ENCODE measurements at places on chromosomes 5 and 9.
A peak's percentile ranks its signal among the peaks of the same experiment; 100 is the strongest.

GRCh38 chr9:79973627-79974026 lies 401.9 kb downstream of the TLE4 start:
- no peak overlapping the region for H3K27ac ChIP-seq
- no peaks in the 10 kb centered on the region for H3K36me3 ChIP-seq
- DNase-seq, result no peak
- no peaks in the 10 kb centered on the region for H3K27me3 ChIP-seq

- H3K27me3 ChIP-seq, result no peaks in the 10 kb centered on the region
- H3K4me3 ChIP-seq, result no peak overlapping the region
- H3K36me3 ChIP-seq, result no peaks in the 10 kb centered on the region
- no peak for DNase-seq
- no peaks in the 10 kb centered on the region for H3K4me1 ChIP-seq
These were observed 18.6 kb downstream of the C9orf72 start for GRCh38 chr9:27554712-27555111.

GRCh38 chr5:153779836-153780235 lies 258.9 kb downstream of the FAM114A2 start:
- no peaks in the 10 kb centered on the region for H3K36me3 ChIP-seq
- H3K27me3 ChIP-seq, result no peaks in the 10 kb centered on the region
- peaks cover 2% of the 10 kb centered on the region for H3K4me1 ChIP-seq
- no peak overlapping the region for H3K4me3 ChIP-seq
- DNase-seq, result no peak

DNA sequence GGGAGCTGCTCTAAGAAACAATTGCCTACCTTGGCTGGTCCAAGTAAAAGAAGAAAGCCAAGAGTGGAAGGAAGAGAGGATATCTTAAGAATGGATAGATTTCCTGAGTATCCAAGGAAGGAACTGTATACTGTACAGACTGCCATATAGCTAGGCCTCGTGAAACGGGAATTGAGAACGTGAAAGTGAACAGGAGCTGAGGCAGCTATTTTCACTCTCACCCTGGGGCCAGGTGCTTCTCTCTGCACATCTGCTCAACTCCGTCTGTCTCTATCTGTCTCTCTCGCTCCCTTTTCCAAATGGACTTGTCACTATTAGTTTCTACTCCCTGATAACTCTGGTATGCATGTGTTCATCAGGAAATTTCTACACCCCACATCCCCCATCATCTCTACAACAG lies 35.9 kb upstream of the TESK1 start:
- no peak overlapping the region for H3K4me3 ChIP-seq
- H3K4me1 ChIP-seq, result peaks cover 2% of the 10 kb centered on the region
- peaks cover 6% of the 10 kb centered on the region for H3K36me3 ChIP-seq
- no peak for DNase-seq
- H3K27ac ChIP-seq, result no peak overlapping the region
- no peaks in the 10 kb centered on the region for H3K27me3 ChIP-seq

- peaks cover 23% of the 10 kb centered on the region for H3K4me1 ChIP-seq
- peaks cover 67% of the 10 kb centered on the region for H3K27me3 ChIP-seq
- peak overlapping the region; percentile 59 for H3K4me3 ChIP-seq
- H3K27ac ChIP-seq, result no peak overlapping the region
These were observed 146.3 kb downstream of the ERCC6L2 start for GRCh38 chr9:96021551-96022444.

GRCh38 chr5:14557203-14557770 lies 24.3 kb upstream of the OTULINL start:
- H3K4me1 ChIP-seq, result no peaks in the 10 kb centered on the region
- peak; percentile 36 for DNase-seq
- no peaks in the 10 kb centered on the region for H3K36me3 ChIP-seq

DNA sequence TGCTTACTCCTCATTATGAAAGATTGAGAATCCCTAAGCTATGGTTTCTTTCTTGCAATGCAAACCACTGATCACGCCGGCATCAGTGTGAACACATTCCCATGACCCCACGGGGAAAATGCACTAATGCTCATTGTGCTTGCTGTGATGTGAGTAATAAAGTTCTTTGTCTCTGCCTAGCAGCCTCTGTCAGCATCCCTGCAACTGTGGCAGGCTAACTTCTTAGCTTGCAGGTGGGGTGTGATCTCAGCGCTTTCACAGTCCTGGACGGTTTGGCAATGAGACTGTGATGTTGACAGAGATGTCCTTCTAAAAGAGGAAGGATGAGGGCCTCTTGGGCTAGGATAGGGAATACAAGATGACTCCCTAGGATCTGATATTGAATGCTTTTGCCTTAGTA lies 1218.7 kb downstream of the EFNA5 start:
- no peak overlapping the region for H3K4me3 ChIP-seq
- DNase-seq, result peak; percentile 44
- H3K27ac ChIP-seq, result no peak overlapping the region
- no peaks in the 10 kb centered on the region for H3K27me3 ChIP-seq
- no peaks in the 10 kb centered on the region for H3K4me1 ChIP-seq
- no peaks in the 10 kb centered on the region for H3K36me3 ChIP-seq

GRCh38 chr9:111431684-111432083 lies 52.5 kb downstream of the ECPAS start:
- H3K4me3 ChIP-seq, result no peak overlapping the region
- peaks cover 85% of the 10 kb centered on the region for H3K36me3 ChIP-seq
- no peaks in the 10 kb centered on the region for H3K27me3 ChIP-seq
- peak; percentile 31 for DNase-seq
- no peak overlapping the region for H3K27ac ChIP-seq

DNA sequence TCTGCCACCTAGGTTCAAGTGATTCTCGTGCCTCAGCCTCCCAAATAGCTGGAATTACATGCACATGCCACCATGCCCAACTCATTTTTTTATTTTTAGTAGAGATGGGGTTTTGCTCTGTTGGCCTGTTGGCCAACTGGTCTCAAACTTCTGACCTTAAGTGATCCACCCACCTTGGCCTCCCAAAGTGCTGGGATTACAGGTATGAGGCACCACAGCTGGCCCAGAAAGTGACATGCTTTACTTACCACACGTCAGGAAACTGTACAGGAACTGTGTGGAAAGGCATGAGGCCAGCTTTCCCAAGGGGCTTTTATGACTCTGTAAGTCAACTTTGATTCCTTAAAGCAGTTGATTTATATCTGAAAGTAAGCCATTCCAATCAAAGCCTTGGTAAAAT lies 25.0 kb downstream of the DNAJB5 start:
- H3K4me1 ChIP-seq, result no peaks in the 10 kb centered on the region
- no peaks in the 10 kb centered on the region for H3K27me3 ChIP-seq
- H3K36me3 ChIP-seq, result peaks cover 67% of the 10 kb centered on the region
- no peak overlapping the region for H3K27ac ChIP-seq
- no peak for DNase-seq

DNA sequence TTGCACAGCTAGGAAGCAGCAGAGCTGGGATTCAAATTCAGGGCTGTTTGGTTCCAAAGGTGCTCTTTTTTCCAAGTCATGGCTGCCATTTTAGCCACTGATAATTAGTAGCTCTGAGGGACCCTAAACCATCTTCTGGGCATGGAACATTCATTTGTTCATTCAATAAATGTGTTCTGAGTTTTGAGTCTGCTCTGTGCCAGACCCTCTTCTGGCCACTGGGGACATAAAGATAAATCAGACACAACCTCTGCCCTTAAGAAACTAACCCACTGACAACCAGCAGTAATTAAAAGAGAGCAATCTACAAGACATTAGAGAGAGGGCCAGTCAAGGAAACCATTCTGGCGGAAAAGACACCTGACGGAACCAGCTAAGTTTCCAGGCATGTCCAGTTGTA lies 2.0 kb upstream of the CPEB4 start:
- no peaks in the 10 kb centered on the region for H3K27me3 ChIP-seq
- DNase-seq, result no peak
- no peak overlapping the region for H3K27ac ChIP-seq
- peaks cover 4% of the 10 kb centered on the region for H3K4me1 ChIP-seq

DNA sequence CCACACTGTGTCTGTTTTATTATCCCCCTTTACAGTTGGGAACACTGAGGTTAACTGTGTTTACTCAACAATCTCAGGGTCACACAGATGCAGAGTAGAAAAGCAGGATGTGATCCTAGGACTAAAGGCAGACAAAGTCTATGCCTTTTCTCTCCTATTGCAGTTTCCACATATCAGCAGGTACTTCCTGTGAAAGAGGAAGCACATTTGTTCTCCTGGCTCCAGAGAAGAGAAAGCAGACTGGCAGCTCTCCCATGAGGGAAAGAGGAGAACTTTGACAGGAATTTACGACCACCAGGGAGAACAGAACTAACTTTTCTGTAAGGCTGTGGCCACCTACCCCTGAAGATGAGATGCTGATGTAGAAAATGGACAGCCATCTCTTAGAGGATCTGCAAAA lies 84.2 kb upstream of the TNC start:
- no peaks in the 10 kb centered on the region for H3K27me3 ChIP-seq
- H3K4me3 ChIP-seq, result no peak overlapping the region
- H3K27ac ChIP-seq, result no peak overlapping the region
- peaks cover 3% of the 10 kb centered on the region for H3K4me1 ChIP-seq

DNA sequence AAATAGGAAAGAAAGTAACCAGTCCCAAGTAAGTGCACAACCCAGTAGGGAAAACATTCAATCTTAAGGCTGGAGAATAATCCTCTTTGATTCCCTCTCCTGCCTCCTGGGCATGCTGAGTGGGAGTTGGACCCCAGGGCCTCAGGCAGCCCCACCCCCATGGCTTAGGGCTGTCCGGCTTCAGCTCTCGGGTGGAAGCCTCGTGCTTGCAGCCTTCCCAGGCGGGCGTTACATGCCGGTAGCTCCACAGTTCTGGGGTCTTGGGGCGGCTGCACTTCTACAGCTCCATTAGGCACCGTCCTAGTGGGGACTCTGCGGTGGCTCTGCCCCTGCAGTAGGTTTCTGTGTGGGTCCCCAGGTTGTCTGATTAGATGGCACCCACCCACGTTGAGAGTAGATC lies 10.1 kb downstream of the GLIPR2 start:
- no peaks in the 10 kb centered on the region for H3K27me3 ChIP-seq
- no peak overlapping the region for H3K4me3 ChIP-seq
- DNase-seq, result no peak
- peaks cover 31% of the 10 kb centered on the region for H3K4me1 ChIP-seq

DNA sequence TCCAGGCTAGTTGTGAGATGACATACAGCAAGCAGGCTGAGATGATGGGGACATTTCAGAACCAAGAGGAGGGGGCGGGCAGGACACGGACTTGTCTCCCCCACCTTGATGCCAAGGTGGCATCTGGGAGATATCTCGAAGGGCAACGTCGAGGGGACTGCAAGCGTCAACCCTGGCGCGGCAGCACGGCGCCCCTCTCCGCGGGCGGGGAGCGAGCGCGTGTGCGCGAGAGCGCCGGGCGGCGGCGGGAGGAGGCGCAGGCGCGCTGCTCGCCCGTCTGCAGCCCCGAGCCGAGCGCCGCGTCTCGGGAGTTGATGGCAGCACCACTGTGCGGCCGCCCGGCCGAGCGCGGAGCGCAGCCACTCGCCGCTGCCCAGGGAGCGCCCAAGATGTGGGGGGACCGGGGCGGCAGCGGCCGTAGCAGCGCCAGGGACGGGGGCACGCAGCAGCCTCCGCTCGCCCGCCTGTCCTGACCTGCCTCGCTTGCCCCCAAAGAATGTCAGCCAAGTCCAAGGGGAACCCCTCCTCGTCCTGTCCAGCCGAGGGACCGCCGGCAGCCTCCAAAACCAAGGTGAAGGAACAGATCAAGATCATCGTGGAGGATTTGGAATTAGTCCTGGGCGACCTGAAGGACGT lies at the start of gene PRR16:
PRR16 (plus strand) TSS at position 310 of the 636 bp plus-strand sequence.
- no peaks in the 10 kb centered on the region for H3K27me3 ChIP-seq
- H3K27ac ChIP-seq, result peak within 1 kb of the TSS; percentile 4
- no peaks in the 10 kb centered on the region for H3K36me3 ChIP-seq

DNA sequence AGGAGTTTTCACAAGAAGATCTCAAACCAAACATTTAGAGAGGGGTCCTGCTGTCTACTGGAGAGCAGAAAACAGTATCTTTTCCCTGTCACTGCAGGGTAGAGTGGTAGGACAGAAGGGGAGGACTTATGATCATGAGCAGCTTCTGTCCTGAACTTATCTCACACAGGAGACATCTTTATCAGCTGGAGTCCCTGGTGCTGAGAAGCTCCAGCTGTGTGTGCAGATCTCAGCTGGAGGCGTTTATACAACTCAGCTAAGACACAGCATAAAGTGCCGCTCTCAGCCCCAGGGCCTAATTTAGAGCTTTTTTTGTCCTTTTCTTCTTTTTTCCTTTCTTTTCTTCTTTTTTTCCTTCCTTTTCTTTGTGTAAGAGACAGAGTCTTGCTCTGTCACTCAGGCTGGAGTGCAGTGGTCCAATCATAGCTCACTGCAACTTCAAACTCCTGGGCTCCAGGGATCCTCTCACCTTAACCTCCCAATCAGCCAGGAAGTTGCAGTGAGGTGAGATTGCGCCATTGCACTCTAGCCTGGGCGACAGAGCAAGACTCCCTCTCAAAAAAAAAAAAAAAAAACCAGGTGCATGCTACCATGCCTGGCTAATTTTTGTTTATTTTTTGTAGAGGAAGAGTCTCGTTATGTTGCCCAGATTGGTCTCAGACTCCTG lies 31.9 kb downstream of the CCDC125 start:
- no peaks in the 10 kb centered on the region for H3K27me3 ChIP-seq
- H3K4me1 ChIP-seq, result no peaks in the 10 kb centered on the region
- DNase-seq, result no peak
- H3K4me3 ChIP-seq, result no peak overlapping the region
- no peak overlapping the region for H3K27ac ChIP-seq

DNA sequence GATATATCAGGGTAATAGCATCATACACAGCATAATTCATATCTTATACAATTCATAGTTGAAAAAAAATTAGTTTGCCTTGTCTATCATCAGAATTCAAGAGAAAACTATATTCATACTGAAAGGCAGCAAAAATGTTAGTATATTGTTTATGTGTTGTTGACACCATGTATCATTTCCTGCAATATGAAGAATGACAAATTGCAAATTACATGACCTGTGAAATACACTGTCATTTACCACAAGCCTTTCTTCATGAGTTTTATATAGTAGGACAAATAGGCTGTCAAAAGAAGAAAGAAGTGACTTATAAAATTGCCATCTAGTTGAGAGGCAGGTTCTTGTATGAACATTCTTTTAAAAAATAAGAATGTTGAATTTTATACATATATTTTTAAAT lies 1136.3 kb upstream of the CDH9 start:
- no peak overlapping the region for H3K27ac ChIP-seq
- no peak for DNase-seq
- no peaks in the 10 kb centered on the region for H3K27me3 ChIP-seq
- H3K36me3 ChIP-seq, result no peaks in the 10 kb centered on the region

GRCh38 chr9:31854187-31854586 lies 530.3 kb upstream of the ACO1 start:
- DNase-seq, result no peak
- no peaks in the 10 kb centered on the region for H3K27me3 ChIP-seq
- no peaks in the 10 kb centered on the region for H3K4me1 ChIP-seq

GRCh38 chr9:126057121-126057825 lies 269.4 kb upstream of the MVB12B start:
- peaks cover 38% of the 10 kb centered on the region for H3K27me3 ChIP-seq
- peaks cover 5% of the 10 kb centered on the region for H3K4me1 ChIP-seq
- H3K4me3 ChIP-seq, result no peak overlapping the region
- no peaks in the 10 kb centered on the region for H3K36me3 ChIP-seq

DNA sequence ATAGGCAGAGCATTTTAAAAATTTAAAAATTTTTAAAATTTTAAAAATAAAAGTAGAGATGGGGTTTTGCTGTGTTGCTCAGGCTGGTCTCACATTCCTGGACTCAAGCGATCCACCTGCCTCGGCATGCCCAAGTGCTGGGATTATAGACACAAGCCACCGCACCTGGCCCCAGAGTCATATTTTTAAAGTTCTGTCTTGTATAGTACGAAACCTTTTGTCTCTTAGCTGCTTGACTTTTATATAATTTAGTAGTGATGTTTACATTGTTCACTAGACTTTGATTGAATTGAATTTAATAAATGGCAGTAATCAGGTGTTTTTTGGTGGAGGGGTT lies 31.0 kb downstream of the LRRTM2 start:
- H3K4me3 ChIP-seq, result no peak overlapping the region
- H3K27me3 ChIP-seq, result no peaks in the 10 kb centered on the region
- H3K27ac ChIP-seq, result no peak overlapping the region
- H3K4me1 ChIP-seq, result peaks cover 2% of the 10 kb centered on the region
- DNase-seq, result no peak

Measured in mesenchymal stem cell (in vitro differentiated cells and primary cell).